Posterior cingulate gyrus (tissue), 11 donors: ENCODE measurements at places on chromosomes 13 and 19.

- DNase-seq, result no peak
Observed at GRCh38 chr13:110309661-110310524, 2.8 kb downstream of the COL4A2 start.

GRCh38 chr19:6590827-6591319 lies at the start of gene CD70:
Gene CD70, minus strand, starts transcription at chr19:6591150. Its CDS starts 148 bp downstream, at chr19:6591002.
- DNase-seq, result no peak

DNA sequence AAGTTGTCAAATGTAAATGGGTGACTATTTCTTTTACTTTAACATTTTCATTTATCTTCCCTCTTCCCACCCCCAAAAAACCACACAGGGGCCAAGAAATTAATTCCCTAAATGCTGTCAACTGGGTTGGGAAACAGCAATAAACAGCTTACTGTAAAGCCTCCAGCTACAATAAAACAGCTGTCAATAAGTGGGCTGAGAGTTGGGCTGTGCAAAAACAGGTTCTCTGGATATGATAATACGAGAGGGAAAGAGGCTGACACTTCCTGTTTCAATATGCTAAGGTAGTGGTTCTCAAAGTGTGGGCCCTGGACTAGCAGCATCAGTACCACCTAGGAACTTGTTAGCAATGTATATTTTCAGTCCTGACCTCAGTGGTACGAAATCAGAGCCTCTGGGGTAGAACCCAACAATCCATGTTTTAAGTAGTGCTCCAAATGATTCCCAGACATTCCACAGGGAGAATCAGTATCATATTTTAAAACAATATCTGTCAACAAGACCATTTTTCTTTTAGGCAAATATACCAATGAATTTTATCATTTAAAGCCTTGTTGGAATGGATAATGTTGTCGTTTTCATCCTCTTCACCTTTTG lies 8.4 kb downstream of the PCDH9 start:
- DNase-seq, result no peak

GRCh38 chr13:74977498-74977897 lies 504.5 kb downstream of the TBC1D4 start:
- no peak for DNase-seq

GRCh38 chr13:46509981-46510380 lies 43.0 kb upstream of the LRCH1 start:
- no peak for DNase-seq

DNA sequence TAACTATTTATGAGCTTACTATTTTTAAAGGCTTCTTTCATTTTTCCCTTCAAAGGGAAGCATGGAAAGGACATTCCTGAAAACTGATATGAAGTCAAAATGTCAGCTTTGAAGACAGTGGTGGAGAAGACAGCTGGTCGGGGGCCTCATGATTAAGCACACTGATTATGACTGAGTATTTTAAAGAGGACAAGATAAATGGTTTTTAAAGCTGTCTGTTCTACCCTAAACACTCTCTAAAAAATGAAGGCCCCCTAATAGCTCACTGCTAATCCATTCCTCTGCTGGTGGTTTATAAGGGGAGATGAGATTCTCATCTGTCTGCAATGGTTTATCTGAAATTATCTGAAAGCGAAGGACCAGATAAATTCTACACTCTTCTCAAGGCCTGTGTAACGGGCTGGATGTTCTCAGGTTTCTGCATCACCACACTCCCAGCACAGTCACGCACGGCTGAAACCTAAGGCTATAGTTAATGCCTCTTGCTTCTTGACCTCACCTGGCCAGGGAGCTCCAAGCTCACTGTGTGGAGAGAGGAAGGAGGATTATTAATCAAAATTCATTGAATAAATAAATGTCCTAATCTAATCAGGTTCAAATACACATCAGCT lies 86.9 kb upstream of the DOCK9 start:
- DNase-seq, result no peak

GRCh38 chr19:38209152-38209551 lies 14.9 kb downstream of the DPF1 start:
- DNase-seq, result no peak

DNA sequence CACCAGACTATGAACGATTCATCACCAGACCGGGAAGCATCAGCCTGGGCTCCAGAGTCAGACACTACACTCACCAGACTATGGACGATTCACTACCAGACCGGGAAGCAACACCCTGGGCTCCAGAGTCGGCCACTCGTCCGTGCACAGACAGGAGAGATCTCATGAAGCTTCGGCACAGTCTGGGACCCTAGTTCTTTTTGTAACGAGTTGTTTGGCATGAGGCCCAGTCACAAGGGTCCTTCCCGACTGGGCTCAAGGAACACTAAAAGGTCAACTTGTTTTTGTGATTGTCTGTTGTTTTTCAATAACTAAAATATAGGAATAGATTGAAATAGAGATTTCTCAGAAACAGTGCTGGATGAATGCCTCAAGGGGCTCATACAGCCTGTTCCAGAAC lies 1141.6 kb upstream of the MIR17HG start:
- DNase-seq, result no peak

DNA sequence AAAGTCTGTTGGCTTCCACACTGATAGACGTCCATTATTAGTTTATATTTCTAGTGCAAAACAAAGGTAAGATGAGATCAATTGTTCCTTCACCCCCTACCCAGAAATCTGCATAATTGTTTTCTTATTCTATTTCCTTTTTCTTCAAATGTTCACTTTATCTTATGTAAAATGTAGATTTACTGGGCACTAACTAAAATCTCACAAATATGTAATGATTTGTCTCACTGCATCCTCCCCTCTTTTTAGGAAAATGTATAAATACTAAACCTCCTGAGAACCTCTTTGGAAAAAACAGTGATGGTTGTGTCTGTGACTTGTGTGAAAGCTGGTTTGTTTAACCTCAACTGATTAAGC lies 1377.2 kb upstream of the MIR17HG start:
- no peak for DNase-seq

DNA sequence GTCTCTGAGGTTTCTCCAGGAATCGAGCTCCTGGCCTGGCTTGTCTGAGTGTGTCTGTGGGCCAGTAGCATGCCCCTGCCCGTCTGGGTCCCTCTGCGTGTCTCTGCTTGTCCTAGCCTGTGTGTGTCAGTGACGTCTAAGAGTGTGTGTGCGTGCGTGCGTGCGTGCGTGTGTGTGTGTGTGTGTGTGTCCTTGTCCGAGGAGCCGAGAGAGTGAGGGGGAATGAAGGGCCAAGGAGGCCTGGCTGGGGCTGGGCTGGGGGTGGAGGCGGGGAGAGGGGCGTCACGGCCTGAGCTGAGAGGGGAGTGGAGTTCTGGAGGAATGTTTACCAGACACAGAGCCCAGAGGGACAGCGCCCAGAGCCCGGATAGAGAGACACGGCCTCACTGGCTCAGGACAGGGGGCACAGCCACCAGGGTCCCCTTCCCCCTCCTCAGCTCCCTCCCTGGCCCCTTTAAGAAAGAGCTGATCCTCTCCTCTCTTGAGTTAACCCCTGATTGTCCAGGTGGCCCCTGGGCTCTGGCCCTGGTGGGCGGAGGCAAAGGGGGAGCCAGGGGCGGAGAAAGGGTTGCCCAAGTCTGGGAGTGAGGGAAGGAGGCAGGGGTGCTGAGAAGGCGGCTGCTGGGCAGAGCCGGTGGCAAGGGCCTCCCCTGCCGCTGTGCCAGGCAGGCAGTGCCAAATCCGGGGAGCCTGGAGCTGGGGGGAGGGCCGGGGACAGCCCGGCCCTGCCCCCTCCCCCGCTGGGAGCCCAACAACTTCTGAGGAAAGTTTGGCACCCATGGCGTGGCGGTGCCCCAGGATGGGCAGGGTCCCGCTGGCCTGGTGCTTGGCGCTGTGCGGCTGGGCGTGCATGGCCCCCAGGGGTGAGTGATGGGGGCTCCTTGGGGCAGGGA lies at the start of gene AXL:
TSS of gene AXL (plus strand) at position 609 of the 893 bp plus-strand sequence. CDS start at position 779, 170 bp downstream.
- DNase-seq, result peak; percentile 36

DNA sequence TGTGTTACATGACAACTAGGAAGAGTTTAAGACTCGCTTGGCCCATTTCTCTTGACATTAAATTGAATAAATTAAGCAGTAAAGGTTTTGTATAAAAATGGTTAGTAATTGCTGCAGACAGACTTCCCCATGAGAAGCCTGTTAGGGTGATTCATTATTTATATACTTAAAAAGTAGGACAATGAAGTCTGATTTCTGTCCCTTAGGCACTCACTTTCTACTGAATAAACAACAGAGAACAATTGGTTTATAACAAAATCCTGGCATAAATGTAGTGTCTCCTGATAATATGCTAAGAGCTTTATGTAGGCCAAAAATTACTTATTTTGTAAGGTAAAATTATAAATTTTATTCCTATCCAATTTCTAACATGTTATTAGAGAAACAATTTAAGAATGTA lies 2138.5 kb upstream of the PCDH20 start:
- no peak for DNase-seq

- no peak for DNase-seq
Observed at GRCh38 chr13:46160471-46161066, 21.4 kb downstream of the LCP1 start.

DNA sequence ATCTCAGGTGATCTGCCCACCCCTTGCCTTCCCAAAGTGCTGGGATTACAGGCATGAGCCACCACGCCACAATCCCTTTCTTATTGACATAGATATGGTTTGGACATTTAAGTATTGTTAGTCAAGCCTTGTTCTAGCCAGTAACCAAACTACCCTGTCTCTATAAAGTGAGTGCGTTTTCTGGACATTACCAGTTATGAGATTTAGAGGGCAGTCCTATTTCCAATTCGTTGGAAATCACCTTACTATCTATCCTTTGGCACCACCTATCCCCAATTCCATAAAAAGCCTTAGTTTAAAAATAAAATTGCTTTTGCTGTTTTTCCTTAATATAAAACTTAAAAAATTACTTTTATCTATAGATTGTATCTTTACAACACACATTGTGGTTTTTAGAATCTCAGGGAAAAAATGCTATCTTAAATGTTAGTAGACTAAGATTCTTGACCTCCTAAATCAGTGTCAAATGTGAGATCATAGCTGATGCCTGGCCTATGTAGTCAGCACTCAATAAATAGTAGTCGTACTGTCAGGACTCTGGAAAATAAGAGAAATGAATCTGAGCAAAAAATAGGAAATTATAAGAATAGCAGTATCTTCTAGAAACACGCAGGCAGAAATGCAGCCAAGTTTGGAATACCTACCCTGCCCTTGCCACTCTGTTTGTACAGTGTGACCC lies 57.0 kb downstream of the NUFIP1 start:
- DNase-seq, result no peak

- no peak for DNase-seq
Observed at GRCh38 chr13:27005976-27006518, 165.6 kb downstream of the USP12 start.

- no peak for DNase-seq
Observed at GRCh38 chr19:38386300-38386970, 1.4 kb downstream of the GGN start.

DNA sequence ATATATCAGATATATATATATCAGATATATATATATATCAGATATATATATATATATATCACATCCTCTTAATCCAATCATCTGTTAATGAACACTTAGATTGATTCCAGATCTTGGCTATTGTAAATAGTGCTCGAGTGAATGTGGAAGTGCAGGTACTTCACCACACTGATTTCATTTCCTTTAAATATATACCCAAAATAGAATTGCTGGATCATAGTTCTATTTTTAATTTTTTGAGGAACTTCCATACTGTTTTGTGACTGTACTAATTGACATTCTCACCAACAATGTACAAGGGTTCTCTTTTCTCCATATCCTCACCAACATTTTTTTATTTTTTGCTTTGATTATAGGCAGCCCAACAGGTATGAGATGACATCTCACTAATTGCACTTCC lies 277.5 kb downstream of the NHLRC3 start:
- no peak for DNase-seq

- DNase-seq, result no peak
Observed at GRCh38 chr13:111065698-111066097, 49.4 kb upstream of the ARHGEF7 start.

GRCh38 chr19:55358943-55359908 lies 3.8 kb downstream of the GARIN5B start:
- DNase-seq, result no peak

DNA sequence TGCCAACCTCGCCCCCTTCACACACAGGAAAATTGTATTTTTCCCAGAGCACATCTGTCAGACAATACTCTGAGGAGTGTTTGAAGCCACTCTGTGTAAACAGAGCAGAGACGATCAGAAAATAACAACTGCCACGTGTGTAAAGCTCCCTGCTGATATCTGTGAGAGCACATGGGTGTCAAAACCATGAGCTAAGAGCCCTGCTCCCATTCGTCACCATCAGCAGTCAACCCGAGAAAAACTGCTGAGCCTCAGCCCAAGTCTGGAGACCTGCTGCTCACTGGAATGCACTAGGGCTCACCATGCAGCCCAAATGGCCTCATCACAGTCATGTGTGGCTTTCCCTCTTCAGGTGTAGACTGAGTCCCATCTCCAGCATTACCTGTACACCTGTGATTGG lies 304.1 kb downstream of the FGF14 start:
- DNase-seq, result no peak

GRCh38 chr13:96499656-96500055 lies 409.7 kb downstream of the HS6ST3 start:
- no peak for DNase-seq

- no peak for DNase-seq
Observed at GRCh38 chr13:37257706-37258105, 152.2 kb upstream of the CSNK1A1L start.

- DNase-seq, result no peak
Observed at GRCh38 chr19:5687360-5688198, 2.5 kb upstream of the RPL36 start.

GRCh38 chr19:32345261-32346207 lies at the start of gene ZNF507:
Gene ZNF507, plus strand, starts transcription at chr19:32345610. Its CDS starts 7,221 bp downstream, at chr19:32352831.
- peak; percentile 93 for DNase-seq

- peak; percentile 22 for DNase-seq
Observed at GRCh38 chr19:40348961-40349507, 539 bp downstream of the PLD3 start.

- no peak for DNase-seq
Observed at GRCh38 chr13:74530011-74530410, 395.8 kb upstream of the KLF12 start.

GRCh38 chr19:12994701-12995595 lies at the start of gene NFIX:
Gene NFIX, plus strand, starts transcription at chr19:12995475. Its CDS starts 363 bp downstream, at chr19:12995838.
- DNase-seq, result no peak

- no peak for DNase-seq
Observed at GRCh38 chr19:27972291-27973040, 1240.5 kb downstream of the UQCRFS1 start.

- no peak for DNase-seq
Observed at GRCh38 chr13:41916173-41916954, 44.5 kb downstream of the VWA8 start.
